ENCODE measurements at places on chromosomes 6 and 20.
A peak's percentile ranks its signal among the peaks of the same experiment; 100 is the strongest.

GRCh38 chr6:14440940-14441781 lies 323.6 kb downstream of the CD83 start:
- peak; percentile 83 for DNase-seq

DNA sequence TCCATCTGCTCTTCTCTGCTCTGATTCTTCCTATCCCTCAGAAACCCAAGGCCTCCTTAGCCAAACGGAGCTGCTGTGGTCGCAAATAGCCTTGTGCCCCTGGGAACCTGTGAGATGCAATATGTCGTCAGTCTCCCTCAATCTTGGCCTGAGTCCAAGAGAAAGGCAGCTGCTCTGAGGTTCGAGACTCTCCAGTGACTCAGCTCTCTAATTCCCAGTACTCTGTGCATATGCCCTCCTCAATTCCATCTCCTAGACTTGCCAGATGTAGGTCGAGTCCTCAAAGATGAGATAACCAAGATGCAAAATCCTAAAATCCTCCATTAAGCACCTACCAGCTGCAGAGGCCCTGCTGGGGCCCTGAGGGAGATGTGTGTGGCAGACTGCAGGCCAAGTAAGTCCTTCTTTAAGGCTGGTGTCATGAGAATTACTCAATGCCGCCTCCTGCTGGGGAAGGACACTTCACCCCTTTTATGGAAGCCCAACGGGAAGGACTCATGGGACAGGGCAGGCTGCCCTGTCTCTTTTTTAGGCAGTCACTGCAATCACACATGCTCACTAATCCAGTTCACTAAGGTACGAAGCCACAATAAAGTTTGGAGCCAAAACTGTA lies 28.5 kb downstream of the C6orf15 start:
- peak; percentile 18 for DNase-seq

GRCh38 chr6:36757206-36757605 lies 59.6 kb downstream of the RAB44 start:
- no peak for DNase-seq

DNA sequence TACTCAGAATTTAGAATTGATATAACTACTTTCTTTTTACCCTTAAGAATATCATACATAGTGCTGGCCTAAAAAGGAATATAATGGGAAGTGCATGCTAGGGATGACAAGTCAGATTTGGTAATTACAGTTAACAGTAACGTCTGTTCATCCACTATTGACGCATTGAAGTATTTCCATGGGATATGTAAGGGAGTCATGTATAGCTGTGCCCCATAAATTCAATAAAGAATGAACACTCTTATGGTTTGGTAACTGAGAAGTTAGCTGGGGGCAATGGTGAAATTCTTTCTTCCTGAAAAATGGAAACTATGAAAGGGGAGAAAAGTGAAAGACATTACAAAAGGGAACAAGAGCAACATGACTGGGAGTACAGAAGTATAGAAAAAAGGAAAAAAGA lies 2.6 kb upstream of the COL19A1 start:
- no peak for DNase-seq

DNA sequence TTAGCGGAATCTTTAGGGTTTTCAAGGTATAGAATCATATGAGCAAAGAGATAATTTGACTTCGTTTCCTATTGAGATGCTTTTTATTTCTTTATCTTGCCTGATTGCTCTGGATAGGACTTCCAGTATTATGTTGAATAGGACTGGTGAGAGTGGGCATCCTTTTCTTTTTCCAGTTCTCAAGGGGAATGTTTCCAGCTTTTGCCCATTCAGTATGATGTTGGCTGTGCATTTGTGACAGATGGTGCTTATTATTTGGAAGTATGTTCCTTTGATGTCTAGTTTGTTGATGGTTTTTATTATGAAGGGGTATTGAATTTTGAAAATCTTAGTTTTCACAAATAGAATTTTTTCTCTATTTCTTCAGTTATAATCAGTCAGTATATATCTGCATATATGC lies 656.6 kb upstream of the MAP3K7 start:
- DNase-seq, result no peak

DNA sequence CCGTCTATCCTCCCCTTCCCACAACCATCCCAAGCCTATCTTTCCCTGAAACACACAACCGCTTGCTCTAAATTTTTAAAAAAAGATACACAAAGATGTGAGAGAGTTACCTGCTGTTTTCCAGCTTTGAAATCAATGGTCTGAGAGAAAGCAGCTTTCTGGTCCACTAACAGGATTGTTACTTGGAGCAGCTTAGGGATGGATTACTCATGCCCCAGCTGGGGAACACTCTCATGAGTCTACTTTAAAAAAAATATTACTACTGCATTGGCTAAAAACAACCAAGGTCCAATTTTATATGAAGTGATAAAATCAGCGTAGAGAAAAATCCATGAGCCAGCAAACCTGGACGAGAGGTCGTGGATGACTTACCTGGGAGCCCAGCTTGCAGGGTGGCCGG lies 29.6 kb upstream of the FOXC1 start:
- no peak for DNase-seq

- no peak for DNase-seq
Observed at GRCh38 chr20:4626228-4626627, 95.5 kb upstream of the PRND start.

- no peak for DNase-seq
Observed at GRCh38 chr20:51139891-51140290, 117.0 kb upstream of the KCNG1 start.

GRCh38 chr6:138431256-138432062 lies 27.4 kb downstream of the HEBP2 start:
- DNase-seq, result no peak

- DNase-seq, result no peak
Observed at GRCh38 chr6:26328265-26328844, 36.6 kb upstream of the BTN3A2 start.

- no peak for DNase-seq
Observed at GRCh38 chr6:34182751-34183531, 37.1 kb upstream of the GRM4 start.

- no peak for DNase-seq
Observed at GRCh38 chr20:32585586-32586127, 524 bp upstream of the NOL4L start.

- no peak for DNase-seq
Observed at GRCh38 chr6:154197196-154197860, 158.3 kb downstream of the OPRM1 start.

GRCh38 chr20:57907131-57908000 lies 197.6 kb upstream of the PMEPA1 start:
- no peak for DNase-seq

GRCh38 chr6:2404211-2404929 lies 159.0 kb upstream of the GMDS start:
- DNase-seq, result no peak

- DNase-seq, result no peak
Observed at GRCh38 chr6:38976801-38977500, 71.6 kb upstream of the GLP1R start.

DNA sequence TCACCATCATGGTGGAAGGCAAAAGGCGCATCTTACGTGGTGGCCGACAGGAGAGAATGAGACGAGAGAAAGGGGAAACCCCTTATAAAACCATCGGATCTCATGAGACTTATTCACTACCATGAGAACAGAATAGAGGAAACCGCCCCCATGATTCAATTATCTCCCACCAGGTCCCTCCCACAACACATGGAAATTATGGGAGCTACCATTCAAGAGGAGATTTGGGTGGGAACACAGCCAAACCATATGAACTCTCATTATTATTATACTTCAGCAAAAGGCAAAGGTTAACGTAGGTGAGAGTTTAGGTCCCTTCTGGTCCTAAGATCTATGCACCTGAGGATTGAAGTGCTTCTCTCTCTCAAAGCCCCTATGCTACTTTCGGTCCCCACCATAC lies 2.4 kb upstream of the PFDN4 start:
- no peak for DNase-seq

DNA sequence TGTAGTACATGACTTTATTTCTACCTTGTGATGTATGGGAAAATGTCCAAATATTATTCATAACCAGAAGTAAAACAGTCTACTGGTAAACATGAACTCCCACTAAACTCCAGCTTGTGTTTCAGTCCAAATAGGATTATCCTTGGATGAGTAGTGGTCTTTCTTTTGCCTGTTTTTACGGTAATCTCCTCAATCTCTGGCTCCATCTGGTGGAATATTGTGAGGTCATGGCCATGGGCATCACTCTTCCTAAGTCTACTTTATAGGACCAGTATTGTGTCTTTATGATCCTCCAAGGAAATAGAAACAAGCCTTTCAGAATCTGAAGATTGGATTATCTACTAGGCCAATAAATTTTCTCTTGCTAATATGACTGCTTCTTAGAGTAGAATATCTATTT lies 505.0 kb downstream of the BMP2 start:
- DNase-seq, result no peak

- DNase-seq, result no peak
Observed at GRCh38 chr6:170143401-170144150, 147.3 kb downstream of the DLL1 start.

GRCh38 chr6:111527367-111527766 lies 44.3 kb upstream of the REV3L start:
- no peak for DNase-seq

- no peak for DNase-seq
Observed at GRCh38 chr20:50216543-50217206, 26.0 kb downstream of the CEBPB start.

- peak; percentile 84 for DNase-seq
Observed at GRCh38 chr6:34132486-34133185, 13.3 kb downstream of the GRM4 start.

- DNase-seq, result no peak
Observed at GRCh38 chr6:43741829-43742228, 28.2 kb upstream of the VEGFA start.

GRCh38 chr20:44601801-44602204 lies 19.4 kb downstream of the PKIG start:
- no peak for DNase-seq

DNA sequence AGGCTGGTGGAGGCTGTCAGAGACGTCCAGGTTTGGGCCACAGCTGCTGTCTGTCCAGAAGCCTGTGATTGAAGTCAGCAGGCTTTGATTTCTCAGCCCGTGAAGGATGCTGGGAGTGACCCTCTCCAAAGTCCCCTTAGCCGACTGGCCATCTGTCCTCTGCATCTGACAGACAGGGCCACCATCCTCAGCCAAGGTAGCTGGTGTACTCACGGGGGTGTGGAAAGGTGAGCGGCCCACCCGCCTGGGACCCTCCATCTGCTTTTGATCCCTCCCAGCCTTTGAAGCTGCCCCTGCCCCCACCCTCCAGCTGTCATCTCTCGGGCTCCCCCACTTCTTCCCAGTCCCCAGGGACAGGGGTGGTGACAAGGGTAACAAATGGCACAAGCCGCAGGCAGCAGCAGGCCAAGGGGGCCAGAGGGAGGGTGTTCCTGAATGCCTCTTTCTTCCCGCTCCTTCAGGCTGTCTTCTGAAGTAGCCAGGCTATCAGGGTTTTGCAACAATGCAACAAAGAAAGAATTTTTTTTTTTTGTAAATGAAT lies 84.4 kb downstream of the EYA2 start:
- no peak for DNase-seq

DNA sequence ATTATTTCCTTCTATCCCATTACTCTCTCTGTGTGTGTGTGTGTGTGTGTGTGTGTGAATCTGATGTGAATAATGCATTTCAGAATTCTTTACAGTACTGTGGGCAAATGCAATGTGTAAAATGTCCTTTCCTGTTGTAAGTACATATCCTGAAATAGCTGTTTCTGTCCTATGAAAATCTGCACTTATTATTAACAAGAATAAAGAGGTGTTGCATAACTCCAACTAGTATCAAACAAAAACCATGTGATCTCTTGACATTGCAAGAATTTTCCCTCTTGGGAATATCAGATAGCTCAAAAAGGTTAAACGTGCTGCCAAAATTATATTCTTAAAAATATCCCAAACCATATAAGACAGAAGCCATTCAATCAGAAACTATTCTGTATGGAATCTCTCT lies 52.0 kb downstream of the LGSN start:
- DNase-seq, result no peak

DNA sequence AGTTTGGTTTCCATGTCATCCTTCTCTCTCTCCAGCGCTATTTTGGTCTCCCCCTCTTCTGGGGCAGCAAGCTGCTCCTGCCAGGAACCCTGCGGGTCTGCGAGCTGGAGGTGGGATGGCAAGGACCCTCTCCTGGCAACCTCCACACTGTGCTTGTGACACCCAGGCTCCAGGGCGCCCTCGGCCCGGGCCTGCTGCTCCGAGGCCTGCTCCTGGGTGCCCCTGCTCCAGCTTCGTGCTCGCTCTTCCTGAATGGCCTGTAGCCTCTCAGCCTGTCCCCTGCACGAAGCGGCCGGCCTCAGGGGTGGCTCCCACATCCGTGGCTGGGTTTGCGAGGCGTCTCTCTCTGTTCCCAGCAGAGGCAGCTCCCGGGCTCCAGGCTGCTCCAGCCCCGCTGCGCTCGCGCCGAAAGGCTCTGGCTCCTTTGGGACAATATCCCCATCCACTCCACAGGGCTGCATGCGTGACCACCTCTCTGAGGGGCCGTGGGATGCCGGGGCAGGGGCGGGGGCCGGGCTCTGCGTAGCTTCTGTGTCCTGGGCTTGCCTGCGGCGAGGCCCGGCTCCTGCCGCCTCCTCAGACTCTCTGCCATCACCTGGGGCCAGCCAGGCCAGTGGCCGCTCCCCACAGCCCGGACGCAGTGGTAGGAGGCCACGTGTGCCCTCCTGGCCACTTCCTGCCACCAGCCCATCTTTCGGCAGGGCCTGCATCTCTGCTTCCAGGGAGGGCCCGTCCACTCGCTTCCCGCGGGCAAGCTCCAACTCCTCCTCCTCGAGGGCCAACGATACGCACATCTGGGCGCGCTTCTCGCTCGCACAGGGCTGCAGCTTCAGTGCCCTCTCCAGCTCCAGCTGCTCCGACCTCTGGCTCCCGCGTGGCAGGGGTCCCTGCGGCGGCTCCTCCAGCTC lies 68.9 kb downstream of the GINS1 start:
- DNase-seq, result no peak

- DNase-seq, result no peak
Observed at GRCh38 chr6:134621858-134622257, 303.9 kb upstream of the SGK1 start.

- no peak for DNase-seq
Observed at GRCh38 chr6:32131439-32131948, 1.4 kb upstream of the FKBPL start.
